NCI-H1417 (cell line): ENCODE measurements at places on chromosomes 4 and X.
A peak's percentile ranks its signal among the peaks of the same experiment; 100 is the strongest.

DNA sequence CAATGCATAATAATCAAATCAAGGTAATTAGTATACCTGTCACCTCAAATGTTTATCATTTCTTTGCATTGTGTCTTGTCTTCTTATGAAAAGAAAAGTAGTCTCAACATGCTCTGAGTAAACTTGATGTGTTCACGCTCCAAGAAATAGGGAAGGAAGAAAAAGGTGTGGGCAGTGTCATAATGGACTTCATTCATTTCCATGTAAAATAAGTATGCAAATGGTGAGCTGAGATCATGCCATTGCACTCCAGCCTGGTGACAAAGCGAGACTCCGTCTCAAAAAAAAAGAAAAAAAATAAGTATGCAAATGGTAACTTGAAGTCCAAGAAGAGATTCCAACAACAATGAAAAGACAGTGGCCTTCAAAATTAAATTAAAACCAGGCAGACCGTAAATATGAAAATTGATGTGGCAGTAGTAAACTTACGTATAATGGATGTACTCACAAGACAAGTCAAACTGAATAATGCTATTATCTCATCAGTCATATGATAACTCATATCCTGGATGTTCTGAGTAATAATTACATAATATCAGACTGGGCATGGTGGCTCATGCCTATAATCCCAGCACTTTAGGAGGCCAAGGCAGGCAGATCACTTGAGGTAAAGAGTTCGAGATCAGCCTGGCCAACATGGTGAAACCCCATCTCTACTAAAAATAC, 6.0 kb upstream of the CWH43 start:
- DNase-seq: no peak

DNA sequence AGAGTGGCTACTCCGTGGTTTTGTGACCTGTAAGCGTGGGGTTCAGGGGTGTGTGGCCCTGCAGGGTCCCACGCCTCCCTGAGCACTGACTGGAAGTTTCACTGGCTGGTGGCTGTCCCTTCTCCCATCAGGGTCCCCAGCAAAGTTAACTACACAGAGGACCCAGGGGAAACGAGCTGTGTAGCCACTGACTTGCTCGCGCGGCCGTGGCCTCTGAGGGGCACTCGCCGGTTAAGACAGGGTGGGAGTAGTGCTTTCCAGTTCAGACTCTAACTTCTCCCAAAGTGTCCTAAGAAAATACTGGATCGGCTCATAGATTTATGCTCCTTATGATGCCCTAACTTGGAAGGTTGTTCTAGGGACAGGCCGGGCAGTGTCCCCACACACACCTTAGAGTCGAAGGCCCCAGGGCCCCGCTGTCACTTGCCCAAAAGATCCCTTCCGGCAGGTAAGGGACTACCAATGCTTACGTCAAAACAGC, 28.2 kb downstream of the NELFA start:
- DNase-seq: no peak

DNA sequence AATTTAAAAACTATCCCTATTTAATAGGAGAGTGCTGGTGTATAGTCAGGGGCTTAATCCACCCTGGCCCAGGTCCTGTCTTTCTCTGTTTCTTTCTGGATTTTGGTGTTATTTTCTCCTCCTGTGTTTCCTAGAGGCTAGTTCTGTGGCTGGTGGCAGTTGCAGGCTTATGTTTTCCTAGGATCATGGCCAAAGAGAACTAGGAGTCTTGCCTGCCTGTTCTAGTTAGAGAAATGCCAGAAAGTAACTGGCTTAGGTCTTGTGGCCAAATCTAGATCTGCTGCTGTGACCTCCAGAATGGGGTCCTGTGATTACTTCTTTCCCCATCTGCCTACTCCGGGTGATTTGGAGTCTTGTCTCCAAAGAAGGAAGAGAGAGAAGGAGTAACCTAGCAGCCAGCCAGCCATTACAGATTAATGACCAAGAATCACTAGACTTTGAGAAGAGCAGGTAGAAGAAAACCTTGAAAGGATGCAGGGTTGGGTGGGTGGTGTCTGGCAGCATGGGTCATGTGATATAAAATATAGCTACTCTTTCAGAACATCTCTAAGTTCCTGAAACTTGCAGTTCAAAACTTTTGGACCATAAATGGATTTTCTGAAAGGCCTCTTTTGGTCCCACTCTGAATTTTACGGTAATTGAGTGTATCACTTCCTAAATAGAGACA, 117.9 kb downstream of the STIM2 start:
- DNase-seq: no peak

- DNase-seq: peak; percentile 39
These were observed 32.4 kb downstream of the SMPX start for GRCh38 chrX:21725496-21725895.

DNA sequence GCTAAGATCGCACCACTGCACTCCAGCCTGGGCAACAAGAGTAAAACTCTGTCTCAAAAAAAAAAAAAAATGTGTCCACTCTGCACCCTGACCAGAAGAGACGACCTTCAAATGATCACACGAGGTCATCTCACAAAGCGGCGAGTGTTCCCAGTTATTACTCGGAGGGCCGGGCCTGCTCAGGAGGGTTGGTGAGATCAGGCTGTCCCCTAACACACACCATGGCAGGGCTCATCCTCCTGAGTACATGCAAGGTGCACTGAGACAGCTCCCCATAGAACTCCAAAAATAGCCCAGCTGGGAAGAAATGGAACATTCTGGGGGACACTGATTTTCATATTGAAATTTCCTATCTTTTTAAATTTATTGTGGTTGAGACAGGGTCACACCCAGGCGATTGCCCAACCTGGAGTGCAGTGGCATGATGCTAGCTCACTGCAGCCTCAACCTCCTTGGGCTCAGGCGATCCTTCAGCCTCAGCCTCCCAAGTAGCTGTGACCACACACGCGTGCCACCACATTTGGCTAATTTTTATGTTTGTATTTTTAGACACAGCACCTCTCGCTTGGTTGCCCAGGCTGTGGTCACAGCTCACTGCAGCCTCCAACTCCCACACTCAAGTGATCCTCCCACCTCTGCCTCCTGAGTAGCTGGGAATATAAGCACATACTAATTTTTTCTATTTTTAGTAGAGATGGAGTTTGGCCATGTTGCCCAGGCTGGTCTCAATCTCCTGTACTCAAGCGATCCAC, 51.5 kb downstream of the DHRSX start:
- no peak for DNase-seq

- peak; percentile 93 for DNase-seq
These were observed 531 bp downstream of the HCFC1 start for GRCh38 chrX:153971124-153971449.

GRCh38 chr4:102405821-102406401, 60.6 kb upstream of the SLC39A8 start:
- peak; percentile 10 for DNase-seq

DNA sequence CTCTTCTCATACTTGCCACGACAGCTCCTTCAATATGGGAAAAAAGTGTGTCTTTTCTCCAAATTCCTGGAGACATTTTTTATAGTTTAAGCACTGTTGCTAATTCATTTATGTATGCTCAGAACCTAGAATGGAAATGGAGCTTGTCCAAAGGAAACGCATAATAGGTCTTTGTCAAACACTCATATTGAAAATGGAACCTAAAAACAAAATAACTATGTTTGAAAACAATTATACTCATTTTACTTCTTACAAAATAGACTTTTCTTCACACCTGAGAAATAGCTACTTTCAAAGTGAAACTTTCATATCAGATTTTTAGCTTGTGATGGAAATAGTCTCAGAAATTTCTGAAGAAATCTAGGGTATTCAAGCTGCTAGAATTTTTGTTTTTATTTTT, 529.7 kb upstream of the BOD1L1 start:
- DNase-seq: no peak

GRCh38 chr4:5526080-5526846, 182.1 kb downstream of the EVC2 start:
- no peak for DNase-seq

DNA sequence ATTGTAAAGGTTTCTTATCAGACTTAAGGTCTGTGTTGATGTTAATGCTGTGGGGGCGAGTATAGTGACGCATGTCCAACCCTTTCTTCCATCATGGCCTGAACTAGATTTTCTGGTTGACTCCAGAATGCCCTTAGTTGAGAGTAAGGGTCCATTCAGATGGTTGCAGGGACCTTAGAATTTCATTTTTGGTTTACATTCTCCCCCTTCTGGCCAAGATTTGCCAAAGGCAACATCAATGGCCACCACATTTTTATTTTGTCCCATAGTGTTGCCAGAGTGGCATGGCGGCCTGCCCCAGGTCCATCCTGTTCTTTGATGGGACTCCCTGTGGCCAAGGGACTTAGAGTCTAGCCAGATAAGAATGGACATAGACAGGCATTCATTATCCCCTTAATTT, 368.5 kb downstream of the GPM6A start:
- DNase-seq: no peak

DNA sequence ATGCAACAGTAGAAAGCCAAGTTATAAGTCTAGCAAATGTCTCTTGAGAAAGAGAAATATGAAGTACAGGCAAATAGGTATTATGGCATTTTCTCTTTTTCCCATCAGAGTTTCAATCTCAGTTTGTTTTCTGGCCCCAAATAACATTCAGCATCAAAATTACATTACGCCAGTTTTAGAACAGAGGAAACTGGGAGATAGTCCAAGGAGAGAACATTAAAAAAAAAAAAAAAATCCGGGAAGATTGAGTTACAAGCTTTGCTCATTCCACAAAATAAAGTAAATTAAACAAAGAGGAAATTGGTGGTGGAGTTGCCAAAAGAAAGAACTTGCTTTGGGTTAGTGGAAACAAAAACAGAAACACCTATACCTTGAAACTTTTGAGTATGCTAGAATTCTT, 50.4 kb upstream of the IL13RA2 start:
- no peak for DNase-seq

DNA sequence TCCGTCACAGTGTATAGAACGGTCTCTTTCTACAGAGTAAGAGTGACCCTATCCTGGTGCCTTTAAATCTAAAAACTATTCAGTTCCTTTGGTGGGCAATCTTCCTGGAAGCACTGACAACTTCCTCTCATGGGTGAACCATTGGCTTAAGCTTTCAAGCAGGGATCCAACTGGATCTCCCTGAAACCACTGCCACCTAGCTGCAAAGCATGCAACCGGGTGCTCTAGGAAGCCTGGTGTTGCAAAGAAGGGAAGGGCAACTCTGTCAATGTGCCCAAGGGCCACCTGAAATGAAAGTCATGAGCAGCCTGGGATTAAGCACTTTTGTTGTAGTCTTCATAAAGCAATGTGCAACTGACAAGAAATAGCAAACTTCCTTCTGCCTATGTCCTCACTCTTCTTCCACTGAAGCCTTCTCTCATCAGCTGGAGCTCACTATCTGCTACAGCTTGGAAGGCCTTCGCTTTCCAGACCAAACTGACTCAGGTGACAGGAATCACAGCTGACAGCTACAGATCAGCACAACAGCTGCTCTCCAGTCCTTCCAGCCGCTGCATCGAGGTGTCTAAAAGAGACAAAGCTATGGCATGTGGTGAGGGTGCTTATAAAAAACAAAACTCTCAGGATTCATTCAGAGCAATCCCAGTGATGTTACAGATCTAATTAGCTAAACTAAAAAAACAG, 46.1 kb downstream of the SETD7 start:
- peak; percentile 28 for DNase-seq

- no peak for DNase-seq
These were observed 35.7 kb downstream of the ADH5 start for GRCh38 chr4:99052902-99053301.

- DNase-seq: no peak
These were observed 13.0 kb downstream of the EXOC1 start for GRCh38 chr4:55866290-55866907.

GRCh38 chr4:160831165-160831922, 1332.5 kb downstream of the FSTL5 start:
- no peak for DNase-seq
